Activated CD4-positive, alpha-beta T cell treated with anti-CD3 and anti-CD28 coated beads, Interleukin-2, amount 10 ng/mL, durations not matched to agents 7 days and 5 days (primary cell): ENCODE measurements at places on chromosomes 11 and 22.
A peak's percentile ranks its signal among the peaks of the same experiment; 100 is the strongest.

DNA sequence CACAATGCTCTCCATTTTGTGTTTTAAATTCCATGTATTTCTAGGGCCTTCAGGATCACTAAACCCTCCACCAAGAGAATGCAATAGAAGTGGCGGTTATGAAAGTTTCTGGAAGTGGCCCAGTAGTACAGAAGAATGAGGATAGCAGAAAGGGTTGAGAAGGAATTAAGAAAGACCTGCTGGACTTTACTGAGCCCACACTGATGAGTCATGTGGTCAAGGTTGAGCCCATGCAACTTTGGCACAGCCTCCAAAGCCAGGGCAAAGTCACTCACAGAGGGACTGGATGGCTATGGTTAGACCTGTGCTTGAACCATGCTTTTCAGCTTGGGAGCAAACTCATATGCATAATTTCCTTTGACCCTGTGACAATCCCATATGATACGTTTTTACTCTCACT lies 102.9 kb upstream of the PLET1 start:
- no peak for DNase-seq

- DNase-seq: no peak
Measured at GRCh38 chr22:19631899-19632667, 82.2 kb upstream of the SEPTIN5 start.

- DNase-seq: no peak
Measured at GRCh38 chr22:30733181-30733631, 38.5 kb downstream of the OSBP2 start.

- peak; percentile 36 for DNase-seq
Measured at GRCh38 chr11:86955361-86956120, at the start of gene FZD4. Gene FZD4, minus strand, starts transcription at chr11:86955395. Its CDS starts 310 bp downstream, at chr11:86955085.

GRCh38 chr11:96827164-96827563 lies 437.4 kb downstream of the JRKL start:
- DNase-seq: no peak

GRCh38 chr11:68399916-68400315 lies 60.6 kb upstream of the PPP6R3 start:
- no peak for DNase-seq

DNA sequence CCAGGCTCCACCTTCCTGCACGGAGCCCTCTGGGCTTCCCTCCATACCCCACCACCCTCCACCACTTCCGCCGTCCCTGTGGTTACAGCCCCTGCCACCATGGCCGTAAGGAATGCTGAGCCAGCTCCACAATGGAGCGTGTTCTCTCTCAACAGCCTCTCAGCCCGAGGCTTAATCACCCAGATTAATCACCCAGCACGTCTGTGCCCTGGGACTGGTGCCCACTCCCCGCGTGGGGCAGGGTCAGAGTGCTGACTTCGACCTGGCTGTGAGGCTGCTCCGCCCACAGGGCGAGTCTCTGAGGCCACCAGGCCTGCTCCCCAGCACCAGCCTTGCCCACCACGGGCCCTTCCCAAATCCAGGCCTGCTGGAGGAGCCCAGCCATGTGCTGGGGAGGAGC lies 4.0 kb upstream of the TH start:
- no peak for DNase-seq

DNA sequence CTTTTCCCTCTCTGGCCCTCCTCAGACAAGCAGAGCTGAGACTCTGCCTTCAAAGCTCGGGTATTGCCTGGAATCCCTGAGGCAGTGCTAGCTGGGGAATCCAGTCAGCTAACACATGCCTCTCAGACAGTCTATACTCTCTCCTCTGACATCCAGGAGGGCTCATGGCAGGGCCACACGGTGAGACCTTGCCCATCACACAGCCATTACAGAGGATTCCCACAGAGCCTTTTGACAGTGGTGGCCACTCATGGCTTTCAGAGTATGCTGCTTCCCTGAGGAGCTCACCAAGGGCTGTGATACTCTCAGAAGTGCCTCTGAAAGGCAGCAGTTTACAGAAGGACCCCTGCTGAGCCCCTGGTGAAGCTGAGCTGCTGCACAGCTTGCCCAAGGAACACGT lies 165.3 kb downstream of the RRAS2 start:
- DNase-seq: no peak

DNA sequence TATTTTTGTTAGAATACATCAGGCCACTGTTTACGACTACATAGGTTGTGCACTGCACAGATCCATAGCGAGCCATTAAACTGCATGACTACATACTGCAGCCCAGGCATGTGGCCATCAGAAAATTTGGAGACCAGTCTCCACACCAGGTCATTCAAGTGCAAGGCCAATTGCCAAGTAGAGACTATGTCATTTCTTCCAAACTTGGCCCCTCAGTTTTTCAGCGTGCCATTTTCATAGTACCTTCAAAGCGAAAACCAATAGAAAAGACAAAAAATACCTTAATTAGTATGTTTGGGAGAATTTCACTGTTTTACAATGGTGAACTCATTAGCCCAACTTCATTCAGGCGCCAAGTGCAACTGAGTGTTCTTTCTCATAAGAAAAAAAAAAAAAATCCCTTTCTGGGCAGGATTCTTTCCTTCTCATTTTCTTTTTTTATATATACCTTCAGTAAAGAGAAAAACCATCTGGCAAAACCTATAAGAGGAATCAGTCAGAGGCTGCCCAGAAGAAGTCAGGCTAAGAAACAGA lies 30.4 kb downstream of the PAMR1 start:
- no peak for DNase-seq

GRCh38 chr11:87493516-87493915 lies 455.8 kb downstream of the TMEM135 start:
- DNase-seq: no peak

- no peak for DNase-seq
Measured at GRCh38 chr11:113778111-113778910, 1.3 kb upstream of the CLDN25 start.

- no peak for DNase-seq
Measured at GRCh38 chr11:95647871-95648270, 141.7 kb downstream of the FAM76B start.

GRCh38 chr11:88375927-88376470 lies 38.5 kb upstream of the CTSC start:
- no peak for DNase-seq

DNA sequence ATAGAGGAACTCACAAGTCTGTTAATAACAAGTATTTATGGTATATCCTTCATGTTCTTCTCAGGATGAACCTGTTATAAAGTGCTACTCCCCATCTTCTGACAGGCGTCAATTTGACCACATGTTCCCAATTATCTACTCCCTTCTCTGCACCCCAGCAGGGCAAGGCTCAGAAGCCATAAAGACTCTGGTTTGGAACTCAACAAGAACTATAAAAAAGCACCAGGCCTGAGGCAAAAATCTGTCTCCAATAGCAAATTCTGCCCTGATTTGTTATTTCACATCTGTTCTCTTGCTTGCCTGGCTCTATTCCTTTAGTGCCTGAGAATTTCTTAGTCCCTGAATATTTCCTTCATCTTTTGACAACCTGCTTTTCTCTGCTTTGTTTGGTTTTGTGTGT lies 618.2 kb upstream of the KIRREL3 start:
- DNase-seq: no peak

DNA sequence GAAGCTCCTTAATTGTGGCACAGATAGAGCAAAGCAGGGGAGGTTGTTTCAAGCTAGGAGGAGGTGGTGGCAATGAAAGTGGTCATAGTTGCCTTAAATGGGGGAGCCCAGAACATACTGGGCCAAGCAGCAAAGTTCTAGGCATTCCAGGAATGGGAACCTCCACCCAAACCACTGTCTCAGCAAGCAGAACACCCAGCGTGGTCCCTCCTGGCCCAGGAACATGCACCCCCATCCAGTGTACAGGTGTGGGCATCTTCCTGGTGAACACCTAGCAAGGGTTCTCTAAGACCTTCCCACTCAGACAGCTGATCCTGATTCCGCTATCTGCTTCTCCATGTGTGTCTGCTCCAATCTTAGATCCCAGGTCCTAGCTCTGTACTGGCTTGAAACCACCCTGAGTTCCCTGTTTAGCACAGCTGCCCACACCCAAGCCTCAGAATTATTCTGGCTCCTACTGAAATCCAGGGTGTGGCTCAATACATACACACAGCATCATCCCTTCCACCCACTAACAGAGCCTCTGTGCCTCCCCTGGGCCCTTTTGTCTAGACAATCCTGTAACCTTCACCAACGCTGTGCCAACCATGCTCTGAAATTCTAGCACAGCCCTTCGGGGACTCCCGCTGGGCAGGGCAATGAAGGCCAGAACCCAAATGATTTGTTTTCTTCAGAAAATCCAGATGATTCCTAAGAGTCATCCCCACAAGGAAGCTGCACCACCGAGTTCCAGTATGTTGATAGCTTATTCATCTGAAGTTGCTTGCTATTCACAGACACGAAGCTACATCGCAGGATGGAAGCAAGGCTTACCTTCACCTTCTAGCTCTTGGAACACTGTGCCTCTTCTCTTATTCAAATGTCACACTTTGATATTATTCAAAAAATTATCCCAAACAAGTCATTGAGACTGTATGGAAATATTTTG lies 76.6 kb downstream of the ABTB2 start:
- no peak for DNase-seq

GRCh38 chr11:8192016-8192895 lies 23.4 kb upstream of the RIC3 start:
- DNase-seq: peak; percentile 58

GRCh38 chr22:33706100-33706499 lies 214.2 kb downstream of the LARGE1 start:
- DNase-seq: no peak

GRCh38 chr11:69509846-69510390 lies 28.5 kb downstream of the LINC01488 start:
- DNase-seq: no peak

GRCh38 chr11:74276581-74276980 lies 34.9 kb downstream of the P4HA3 start:
- no peak for DNase-seq

- no peak for DNase-seq
Measured at GRCh38 chr11:10599388-10600175, 31.1 kb upstream of the LYVE1 start.
